CD14-positive monocyte (primary cell): ENCODE measurements at places on chromosomes 7 and 10.

DNA sequence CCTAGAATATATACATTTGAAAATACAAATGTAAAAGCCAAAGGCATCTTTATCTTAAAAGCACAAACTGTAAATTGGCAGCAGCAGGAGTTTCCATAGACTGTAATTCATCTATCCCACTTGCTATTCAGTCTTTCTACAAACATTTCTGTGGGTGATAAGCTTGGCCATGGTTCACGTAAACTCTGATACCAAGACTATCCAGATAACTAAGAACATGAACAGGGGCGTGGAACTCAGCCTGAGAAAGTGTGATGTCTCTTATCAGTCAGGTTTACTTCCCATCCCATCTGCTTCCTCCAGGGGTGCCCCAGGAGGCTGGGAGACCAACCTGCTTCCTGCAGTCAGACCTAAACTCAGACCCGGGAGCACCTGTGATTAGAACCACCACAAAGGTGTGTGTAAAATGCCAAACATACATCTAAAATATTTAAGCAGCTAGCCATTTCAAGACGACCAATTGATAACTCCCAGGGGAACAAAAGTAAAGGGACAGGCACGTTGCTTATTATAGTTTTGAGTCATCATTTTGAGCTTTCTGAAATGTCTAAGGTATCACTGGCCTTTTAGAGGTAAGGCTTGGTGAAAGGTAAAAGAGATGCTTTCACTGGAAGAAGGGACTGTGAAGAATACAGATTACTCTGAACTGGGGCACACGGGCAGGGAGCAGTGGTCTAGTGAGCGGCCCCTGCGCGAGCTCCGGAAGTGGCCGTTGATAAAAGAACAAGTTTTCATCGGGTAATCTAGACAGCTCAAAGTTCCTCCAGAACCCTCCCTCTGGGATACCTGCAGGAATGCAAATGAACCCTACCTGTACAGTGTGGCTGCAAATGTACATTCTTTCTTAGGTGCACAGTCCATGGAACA lies 51.5 kb downstream of the RSU1 start:
- no peak for DNase-seq

DNA sequence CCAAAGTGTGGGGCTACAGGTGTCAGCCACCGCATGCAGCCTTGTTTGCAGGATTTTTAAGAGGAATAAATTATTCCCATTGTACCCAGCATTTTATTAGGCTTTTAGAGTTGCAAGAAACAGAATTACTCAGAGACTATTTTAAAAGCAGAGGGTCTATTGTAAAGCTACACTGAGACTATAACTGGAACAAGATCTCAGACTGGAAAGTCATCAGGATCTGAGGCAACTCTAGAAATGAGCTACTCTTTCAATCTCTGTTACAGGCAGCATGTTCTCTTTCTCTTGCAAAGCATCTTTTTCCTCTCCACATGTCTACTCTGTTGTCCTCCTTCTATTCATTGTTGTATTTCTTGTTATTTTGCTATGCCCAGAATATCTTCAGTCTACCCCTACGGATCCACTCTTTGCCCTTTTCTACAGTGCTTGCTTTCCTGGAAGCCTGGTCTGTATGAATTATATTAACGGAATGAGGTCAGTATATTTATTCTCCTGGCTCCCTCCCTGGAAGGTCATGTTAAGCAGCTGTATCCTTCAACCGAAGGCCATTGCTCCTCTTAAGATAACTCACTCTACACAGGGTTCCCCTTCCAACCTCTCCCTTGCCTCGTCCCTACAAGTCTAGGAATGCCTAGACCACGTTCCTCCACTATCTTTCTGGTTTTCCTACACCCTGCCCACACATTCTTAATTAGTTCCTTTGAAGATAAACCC lies 27.7 kb upstream of the MICU1 start:
- DNase-seq = no peak

GRCh38 chr7:1059200-1060091 lies 15.1 kb downstream of the GPR146 start:
- no peak for DNase-seq

DNA sequence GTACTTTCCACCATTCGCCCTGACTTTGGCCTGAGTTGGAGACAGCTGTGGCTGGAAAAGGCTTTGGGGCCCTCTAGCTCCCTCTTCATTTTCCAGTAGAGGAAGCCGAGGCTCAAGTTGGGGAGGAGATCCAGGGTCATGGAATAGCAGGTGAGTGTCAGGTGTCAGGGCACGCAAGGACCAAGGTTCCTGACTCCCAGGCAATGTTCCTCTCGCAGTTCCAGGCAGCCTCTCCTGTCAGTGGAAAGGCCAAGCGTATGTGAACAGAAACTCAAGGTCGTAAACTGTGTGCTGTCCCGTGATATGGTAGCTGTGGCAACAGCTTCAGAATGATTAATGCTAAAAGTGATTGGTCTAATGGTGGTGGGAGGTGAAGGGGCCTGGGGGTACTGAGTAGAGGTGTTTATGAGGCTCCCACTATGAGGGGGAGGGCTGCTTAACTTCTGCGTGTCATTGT lies 13.2 kb downstream of the ADAMTS14 start:
- no peak for DNase-seq

GRCh38 chr10:359093-359492 lies 223.8 kb downstream of the ZMYND11 start:
- no peak for DNase-seq

DNA sequence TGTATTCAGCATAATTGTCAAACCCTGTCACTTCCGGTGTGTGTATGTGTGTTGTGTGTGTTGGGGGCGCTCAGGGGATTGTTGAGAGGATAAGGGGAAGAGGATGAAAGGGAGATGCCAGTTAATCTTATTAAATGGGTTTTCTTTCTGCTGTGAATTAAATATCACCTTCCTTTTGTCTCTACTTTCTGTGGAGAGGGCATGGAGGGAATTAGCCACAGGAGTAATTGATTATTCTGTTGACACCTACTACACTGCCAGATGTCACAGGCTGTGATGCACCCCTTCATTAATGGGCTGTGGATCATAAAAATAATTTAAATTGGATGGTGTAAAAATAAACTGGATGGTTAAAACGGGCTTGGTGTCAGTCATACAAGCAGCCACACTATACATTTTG lies 311.9 kb downstream of the MDFIC start:
- no peak for DNase-seq

DNA sequence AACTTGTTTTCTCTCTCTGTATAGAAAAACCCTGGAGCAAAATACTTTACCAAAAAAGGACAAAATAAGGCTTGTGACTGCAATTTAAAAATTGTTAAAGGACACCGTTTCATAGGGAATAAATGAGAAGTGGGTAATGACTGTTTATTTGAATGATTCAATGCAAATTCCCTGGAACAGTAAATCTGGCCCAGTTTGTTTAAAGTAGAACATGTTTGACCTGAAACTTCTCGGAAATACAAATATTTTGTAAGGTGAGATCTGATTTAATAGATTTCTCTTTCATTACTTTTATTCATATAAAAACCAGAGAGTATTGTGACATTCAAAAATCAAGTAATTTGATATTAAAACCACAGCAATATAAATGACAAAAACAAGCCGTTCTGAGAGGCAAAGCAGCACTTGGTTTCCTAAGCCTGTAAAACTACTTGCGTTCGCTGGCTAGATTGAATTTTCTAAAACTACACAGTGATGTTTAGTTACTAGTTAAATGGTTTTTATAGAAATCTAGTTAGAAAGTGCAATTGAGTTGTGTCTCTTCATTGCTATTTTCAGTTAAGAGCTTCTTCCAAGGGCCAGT lies 76.8 kb upstream of the PITRM1 start:
- no peak for DNase-seq

- DNase-seq = peak; percentile 1
Measured at GRCh38 chr10:127694580-127695193, 42.3 kb upstream of the FOXI2 start.

- no peak for DNase-seq
Measured at GRCh38 chr10:69884024-69884367, 82.3 kb downstream of the COL13A1 start.

DNA sequence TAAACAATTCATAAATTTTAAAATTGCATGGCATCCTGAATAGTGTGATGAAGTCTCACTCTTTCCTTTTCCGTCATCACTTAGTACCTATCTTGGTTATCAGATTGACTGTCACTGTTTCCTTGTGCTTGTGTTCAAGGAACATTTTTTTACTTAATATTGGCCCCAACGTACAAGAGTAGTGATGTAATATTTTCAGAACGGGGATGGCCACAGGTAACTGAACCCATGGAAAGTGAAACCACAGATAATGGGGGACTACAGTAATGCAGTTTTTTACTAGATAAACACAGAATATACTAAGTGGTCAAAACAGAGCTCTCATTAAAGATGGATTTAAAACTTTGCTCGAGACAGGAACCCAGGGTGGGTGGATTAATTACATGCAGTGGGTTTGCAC lies 85.4 kb downstream of the MACC1 start:
- DNase-seq = no peak

DNA sequence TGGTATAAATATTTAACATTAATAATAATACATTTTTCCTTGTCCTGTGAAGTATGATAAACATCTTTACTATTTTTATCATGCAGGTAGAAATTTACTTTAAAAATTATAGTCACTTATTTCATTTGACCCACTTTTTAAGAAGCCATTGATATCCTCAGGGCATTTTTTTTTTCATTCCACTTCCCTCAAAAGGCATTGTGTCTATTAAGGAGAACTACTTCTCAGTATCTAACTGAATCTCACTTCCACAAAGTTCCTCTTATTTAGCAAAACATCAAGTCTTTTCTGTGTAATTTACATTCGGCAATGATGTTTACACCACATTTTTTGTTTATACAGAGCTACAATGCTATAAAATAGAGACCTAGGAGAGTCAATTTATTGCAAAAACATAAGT lies 388.2 kb upstream of the AKR1E2 start:
- no peak for DNase-seq

- DNase-seq = no peak
Measured at GRCh38 chr7:84637568-84638338, 443.2 kb upstream of the SEMA3A start.

GRCh38 chr7:77923419-77923818 lies 124.8 kb downstream of the PHTF2 start:
- DNase-seq = no peak

GRCh38 chr10:132858121-132859081 lies 72.5 kb upstream of the NKX6-2 start:
- no peak for DNase-seq

DNA sequence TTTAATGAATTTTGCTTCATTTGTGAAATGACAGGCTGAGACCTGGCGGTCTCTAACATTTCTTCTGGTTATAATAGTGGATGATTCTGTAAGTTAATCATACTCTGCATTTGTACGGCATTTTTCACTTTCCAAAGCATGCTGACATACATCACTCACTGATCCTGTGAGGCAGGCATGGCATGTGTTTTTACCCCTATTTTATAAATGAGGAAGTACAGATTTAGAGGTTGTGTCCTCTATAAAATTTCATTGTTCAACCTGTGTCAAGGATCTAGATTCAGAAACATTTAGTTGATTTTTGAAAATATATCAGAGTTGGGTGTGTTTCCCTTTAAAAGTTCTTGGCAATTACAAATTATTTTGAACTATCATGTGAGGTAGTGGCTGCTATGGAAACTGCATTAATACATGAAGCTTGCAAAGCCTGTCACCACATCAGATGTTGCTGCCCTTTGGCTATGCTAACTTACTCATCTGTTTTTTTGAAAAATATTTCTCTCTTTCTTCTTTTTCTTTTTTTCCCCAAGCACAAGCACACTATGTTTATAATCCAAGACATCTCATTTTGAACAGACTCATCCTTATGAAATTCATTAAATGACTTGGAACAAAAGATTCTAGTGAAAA lies 172.7 kb downstream of the GNAI1 start:
- no peak for DNase-seq

- DNase-seq = no peak
Measured at GRCh38 chr10:75050149-75050919, 61.1 kb upstream of the SAMD8 start.

DNA sequence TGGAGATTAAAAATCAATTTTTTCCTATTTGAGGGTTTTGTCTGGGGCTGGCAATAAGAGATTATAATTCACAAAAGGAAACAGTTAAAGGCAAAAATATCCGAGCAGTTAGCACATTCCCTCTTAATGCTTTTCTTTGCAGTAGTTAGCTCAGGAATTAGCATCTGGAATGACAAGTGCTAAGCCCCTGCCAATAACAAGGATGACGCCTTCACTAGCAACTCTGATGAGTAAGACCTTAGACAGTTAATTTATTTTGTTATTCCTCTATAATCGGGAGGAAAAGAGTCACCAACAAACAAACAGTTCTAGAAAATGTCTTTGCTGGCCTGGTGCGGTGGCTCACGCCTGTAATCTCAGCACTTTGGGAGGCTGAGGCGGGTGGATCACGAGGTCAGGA lies 151.3 kb downstream of the TRIL start:
- no peak for DNase-seq

- no peak for DNase-seq
Measured at GRCh38 chr7:155450558-155450969, 7.4 kb upstream of the EN2 start.

DNA sequence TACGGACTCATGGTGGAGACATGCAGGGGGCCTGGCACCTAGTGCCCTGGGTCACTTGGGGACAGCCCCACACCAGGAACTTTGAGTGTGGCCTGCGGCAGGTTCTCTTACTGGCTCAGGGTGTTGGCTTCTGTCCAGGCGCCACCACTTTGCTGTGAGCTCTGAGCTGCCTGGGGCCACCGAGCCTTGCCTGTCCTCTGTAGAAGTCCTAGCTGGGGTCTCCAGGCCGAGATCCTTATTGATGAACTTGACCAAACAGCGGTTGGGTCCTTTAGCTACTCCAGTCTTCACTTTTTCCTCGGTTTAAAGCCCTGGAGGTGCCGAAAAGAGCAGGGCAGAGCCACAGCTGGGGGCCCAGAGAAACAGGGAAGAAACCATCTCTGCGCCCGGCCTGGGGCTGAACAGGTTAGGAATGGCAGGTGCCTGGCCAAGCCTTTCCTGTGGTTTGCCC lies 41.3 kb downstream of the ZNF467 start:
- DNase-seq = no peak

DNA sequence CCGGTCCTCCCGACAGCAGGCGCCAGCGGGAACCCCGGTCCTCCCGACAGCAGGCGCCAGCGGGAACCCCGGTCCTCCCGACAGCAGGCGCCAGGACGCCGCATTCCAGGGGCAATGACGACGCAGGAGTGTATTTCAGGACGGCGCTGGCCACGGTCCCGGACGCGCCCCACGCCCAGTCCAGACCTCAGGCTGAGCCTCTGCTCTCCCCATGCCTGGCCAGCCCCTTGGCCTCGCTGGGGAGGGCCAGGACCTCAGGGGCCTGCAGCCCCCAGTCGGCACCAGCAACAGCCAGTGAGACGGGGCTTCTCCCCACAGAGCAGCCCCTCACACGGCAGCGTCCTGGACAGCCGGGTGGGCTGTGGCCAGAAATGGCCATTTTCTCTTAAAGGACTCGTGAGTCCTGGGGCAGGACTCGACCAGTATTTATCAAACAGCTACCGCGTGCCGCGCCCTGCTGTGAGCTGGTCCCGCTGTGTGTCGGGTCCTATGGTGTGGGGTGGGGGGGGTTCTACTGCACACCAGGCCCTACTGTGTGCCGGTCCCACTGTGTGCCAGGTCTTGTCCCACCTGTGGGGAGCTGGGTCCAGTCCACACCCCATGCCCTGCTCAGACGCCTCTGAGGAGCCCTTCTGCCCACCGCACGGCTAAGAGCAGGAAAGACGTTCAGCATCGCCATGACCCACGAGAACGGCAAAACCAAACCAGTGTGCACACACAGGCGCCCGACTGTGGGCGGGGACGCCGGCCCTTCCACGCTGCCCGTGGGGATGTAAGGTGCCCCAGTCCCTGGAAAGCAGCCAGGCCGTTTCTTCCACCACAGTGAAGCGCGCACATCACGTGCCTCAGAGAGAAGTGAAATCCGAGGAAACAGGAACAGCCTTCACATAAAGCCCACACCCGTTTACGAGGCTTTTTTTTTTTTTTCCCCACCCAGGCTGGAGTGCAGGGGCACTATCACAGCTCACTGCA lies 33.3 kb downstream of the GET4 start:
- DNase-seq = peak; percentile 97
